Keratinocyte (primary cell): ENCODE measurements at places on chromosomes 3 and 15.

- DNase-seq: no peak
Measured at GRCh38 chr15:61205346-61205921, 23.7 kb downstream of the RORA start.

- DNase-seq: no peak
Measured at GRCh38 chr3:132912416-132912753, 125.8 kb upstream of the TMEM108 start.

GRCh38 chr3:89787485-89787884 lies 680.1 kb downstream of the EPHA3 start:
- DNase-seq: no peak

DNA sequence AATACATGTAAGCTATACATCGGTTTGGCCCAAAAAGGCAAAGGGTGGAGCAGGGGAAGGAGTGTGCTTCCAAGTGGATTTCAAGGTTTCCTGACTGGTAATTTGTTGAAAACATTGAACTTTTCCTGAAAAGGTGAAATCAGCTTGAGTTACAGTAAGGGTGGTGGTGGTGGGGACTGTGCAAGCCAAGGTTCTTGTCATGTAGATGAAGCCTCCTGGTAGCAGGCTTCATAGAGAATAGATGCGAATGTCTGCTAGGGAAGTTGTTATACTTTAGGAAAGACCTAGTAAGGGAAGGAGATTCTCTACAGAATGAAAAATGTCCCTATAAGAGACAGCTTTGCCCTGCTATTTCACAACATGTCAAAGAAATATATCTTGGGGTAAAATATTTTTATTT lies 528.2 kb upstream of the CBLB start:
- DNase-seq: no peak
